Liver (tissue), 10 donors: ENCODE measurements at places on chromosomes 5 and 9. TPM values are rescaled to one million over a fixed set of nuclear protein-coding genes. Genes with fewer than 3 reads are reported as not detected.

DNA sequence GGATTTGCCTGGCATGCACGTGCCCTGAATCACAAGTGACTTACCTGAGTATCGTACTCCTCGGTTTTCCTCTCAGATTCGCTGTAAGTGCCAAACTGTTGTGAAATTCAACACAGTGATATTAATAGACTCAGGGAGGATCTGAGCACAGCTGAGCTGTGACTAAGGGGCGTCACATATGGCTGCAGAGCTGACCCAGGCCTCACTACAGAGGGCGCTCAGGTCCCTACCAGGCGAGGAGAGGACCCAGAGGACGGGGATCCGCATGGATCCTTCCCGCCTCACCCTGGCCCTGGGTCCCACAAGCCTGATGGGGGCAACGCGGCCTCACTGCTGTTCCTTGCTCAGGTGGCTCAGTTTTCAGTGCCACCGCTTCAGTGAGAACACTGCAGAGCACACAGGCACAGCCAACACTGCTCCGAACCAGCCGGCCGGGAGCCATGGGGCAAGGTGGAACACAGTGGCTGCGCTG, 20.1 kb downstream of the CLPTM1L start:
- DNase-seq = no peak

- DNase-seq = no peak
Observed at GRCh38 chr5:145661737-145662485, 173.2 kb downstream of the PRELID2 start.

DNA sequence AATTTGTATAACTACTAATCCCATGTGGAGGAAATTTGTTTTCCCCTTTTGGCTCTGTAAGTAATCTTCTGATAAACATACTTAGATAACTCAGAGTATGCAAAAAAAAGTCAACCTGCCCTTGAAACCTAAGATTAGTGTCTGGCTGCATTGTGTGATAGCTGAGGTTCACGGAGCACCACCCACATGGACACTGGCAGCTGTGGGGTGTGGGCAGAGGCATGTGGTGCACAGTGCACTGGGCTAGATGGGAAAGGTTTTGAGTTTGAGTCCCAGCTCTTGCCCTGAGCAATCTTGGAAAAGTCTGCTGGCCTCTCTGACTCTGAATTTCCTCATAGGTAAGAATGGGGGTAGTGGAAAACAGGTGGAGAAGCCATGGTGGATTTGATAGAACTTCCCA, 75.1 kb downstream of the PLCXD3 start:
- no peak for DNase-seq

DNA sequence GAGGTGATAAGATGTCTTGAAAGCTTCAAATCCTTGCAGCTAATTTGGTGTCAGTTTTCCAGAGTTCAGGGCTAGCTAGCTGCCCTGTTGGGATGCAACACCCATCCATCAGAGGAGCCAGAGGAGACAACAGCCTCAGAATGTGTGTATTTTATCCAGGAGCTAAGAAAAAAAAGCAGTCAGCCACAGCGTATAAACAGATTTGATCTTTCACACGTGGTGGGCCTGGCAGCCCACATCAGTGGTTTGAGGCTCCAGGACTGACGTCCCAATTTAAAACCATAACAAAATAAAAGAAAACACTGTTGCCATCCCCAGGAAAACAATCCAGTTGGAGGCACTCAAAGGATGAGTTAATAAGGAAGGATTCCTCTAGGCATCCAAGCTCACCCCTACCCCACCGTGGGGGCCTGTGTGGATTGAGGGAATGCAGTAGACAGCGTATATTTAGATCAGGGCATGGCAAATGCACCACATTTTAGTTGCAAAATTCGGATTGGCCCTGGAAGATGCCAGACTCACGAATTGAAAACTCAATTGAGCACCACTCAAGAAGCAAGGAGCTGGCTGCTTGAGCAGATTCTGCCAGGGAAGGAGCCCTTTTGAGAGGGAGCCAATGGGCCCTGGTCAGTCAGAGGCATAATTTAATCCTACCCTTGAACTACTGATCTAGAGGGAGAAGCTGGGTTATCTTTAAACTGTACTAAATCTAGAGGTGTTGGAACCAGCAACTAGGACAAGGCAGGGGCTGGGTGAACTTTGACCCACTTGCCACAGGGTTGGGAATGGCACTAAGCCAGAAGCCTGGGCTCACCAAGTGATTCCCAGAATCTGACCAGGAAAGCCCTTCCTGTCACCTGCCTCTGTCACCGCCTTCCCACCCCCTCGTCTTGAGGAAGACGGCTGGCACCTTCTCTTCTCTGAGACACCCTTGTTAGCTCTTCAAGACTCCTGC, 17.5 kb downstream of the ADRA1B start:
- DNase-seq = no peak

- DNase-seq = no peak
Observed at GRCh38 chr9:127955294-127956015, 17.8 kb upstream of the DPM2 start.

DNA sequence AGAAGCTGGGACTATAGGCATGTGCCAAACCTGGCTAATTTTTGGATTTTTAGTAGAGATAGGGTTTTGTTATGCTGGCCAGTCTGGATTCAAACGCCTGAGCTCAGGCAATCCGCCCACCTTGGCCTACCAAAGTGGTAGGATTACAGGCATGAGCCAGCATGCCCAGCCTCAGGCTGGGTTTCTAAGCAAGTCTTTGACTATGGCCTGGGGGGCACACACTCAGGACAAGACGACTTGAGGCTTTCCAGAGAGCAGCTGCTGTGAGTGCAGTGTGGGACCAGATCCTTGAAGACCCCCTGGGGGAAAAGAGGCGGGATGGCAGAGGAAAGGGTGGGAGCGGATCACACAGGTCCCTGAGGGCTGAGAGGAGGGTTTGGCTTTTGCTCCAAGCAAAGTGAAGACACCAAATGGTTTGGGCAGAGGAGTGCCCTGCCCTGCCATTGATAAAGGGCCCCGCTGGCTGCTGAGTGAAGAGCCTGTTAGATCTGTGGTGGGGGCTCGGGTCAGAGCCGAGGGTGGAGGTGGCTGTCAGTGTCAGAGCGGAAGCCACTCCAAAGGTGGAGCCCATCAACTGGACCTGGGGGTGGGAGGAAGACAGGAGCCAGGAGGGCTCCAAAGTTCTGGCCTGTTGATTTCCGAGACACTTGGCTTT, 46.8 kb upstream of the FUBP3 start:
- DNase-seq = no peak

GRCh38 chr9:17453751-17454150, 125.1 kb upstream of the SH3GL2 start:
- DNase-seq = no peak

DNA sequence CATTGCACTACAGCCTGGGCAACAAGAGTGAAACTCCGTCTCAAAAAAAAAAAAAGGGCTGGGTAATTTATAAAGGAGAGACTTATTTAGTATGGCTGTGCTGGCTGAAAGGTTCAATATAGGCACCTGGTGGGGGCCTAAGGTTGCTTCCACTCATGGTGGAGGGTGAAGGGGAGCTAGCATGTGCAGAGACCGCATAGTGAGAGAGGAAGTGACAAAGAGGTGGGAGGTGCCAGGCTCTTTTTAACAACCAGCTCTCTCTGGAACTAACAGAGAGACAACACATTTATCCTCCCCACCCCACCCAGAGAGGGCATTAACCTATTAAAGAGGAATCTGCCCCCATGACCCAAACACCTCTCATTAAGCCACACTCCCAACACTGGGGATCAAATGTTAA, 28.9 kb upstream of the SERINC5 start:
- DNase-seq = no peak

DNA sequence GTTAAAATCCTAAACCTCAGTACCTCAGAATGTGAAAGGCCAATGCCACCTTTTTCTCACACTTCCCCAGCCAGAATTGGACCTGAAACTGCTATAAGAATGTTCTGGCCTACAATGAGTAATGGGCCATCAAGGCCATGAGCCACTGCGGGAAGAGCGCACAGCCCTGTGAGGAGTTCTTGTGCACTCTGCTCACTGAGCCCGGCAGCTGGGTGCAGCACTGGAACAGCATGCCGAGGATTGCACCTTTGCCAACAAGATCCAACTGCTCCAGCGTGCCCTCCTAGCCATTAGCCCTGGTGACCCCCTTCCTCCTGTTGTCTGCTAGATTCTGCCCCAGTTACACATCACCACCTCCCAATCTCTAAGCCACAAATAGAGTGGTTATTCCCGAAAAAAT, 758.1 kb downstream of the PRELID2 start:
- no peak for DNase-seq

GRCh38 chr5:173053041-173053440, 3.1 kb upstream of the CREBRF start:
- DNase-seq = no peak

DNA sequence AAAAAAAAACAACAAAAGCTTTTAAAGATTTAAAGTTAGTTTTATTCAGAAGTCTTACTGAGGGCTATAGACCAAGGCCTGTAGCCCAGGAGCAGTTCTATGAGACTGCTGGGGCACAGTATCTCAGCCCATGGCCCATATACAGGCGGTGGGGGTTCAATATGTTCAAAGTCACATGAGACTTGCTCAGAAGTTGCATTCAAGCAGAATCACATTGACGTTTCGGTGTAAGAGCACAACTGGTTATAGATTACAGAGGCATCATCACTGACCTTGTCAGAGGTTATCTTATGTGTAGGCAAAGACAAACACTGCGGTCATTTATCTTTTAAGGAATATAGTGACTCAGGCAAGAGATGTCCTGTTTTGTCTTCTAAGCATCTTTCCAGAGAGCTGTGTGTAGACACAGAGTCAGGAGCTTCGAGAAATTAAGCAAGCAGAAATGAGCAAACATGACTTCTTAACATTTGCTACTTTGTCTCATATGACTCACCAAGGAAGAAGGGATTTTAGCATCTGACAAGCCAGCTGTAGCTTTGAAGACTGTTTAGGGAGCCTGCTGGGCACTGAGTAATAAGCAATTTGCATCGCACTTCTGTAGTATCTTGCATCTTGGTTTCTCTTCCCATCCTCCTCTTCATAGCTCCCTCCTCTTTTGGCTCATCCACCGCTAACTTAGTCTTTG, 12.9 kb upstream of the F2RL1 start:
- no peak for DNase-seq

- no peak for DNase-seq
Observed at GRCh38 chr9:80383331-80383730, 811.6 kb downstream of the TLE4 start.

- no peak for DNase-seq
Observed at GRCh38 chr9:121192518-121192917, 9.2 kb downstream of the RAB14 start.

GRCh38 chr5:121746763-121747162, 104.9 kb upstream of the FTMT start:
- DNase-seq = no peak

- DNase-seq = no peak
Observed at GRCh38 chr5:40224421-40224820, 455.3 kb upstream of the PTGER4 start.

- DNase-seq = no peak
Observed at GRCh38 chr5:109102096-109102690, 307.6 kb downstream of the PJA2 start.

- no peak for DNase-seq
Observed at GRCh38 chr9:77877976-77878375, 153.6 kb downstream of the GNAQ start.

LHX3 gene
- polyA plus RNA-seq = not detected

RNF208 gene
- 7.1 TPM for polyA plus RNA-seq
